ENCODE measurements at places on chromosomes 7 and 10.

- peak; percentile 18 for DNase-seq
Measured at GRCh38 chr7:80124526-80125264, 9.9 kb upstream of the GNAI1 start.

DNA sequence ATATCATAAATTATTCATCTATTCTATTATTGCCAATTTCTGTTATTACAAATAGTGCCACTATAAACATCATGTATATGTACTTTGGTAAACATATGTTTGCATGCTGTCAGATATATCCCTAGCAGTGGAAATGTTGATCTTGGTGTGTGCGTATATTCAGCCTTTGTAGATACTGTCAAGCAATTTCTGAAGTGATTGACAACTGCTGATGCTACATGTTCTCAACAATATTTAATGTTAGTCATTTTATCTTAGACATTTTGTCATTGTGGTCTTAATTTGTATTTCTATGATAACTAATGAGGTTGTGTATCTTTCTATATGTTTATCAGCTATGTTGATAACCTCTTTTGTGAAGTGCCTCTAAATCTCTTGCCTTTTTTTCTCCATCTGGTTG lies 186.5 kb upstream of the NRG3 start:
- DNase-seq = no peak

- DNase-seq = no peak
Measured at GRCh38 chr7:36278069-36278619, 111.5 kb upstream of the ANLN start.

DNA sequence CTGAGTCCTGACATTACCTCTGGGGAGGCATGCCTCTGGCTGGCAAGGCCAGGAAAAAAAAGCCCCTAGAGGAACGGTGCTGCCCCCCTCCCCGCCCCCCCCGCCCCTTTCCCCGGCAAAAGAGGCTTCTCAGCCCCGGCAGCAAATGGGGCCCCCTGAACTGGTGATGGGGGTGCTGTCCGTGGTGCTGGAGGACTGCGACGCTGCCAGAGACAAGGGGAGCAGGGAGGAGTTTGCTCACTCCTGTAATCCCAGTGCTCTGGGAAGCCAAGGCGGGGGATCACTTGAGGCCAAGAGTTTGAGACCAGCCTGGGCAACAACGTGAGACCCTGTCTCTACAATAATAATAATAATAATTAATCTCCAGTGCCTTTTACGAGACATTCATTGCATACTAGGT lies 23.7 kb downstream of the SRRM3 start:
- peak; percentile 62 for DNase-seq

DNA sequence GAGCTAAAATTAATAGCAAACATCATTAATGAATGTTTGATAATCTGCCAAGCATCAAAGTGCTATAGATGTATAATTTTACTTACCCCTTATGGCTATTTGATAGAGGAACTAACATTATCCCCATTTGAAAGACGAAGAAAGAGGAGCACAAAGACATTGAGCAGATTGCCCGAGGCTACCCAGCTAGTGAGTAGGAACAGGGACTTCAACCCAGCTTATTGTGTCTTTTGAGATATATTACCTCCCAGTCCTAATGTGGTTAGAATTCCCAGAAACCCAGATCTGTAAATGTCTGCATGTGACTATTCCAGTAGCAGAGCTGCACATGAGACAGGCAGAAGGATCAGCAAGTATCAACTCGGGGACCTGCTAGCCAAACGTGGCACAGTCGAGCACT lies 160.1 kb upstream of the AOAH start:
- no peak for DNase-seq

- no peak for DNase-seq
Measured at GRCh38 chr10:98528166-98528804, 81.5 kb upstream of the HPS1 start.

- DNase-seq = no peak
Measured at GRCh38 chr10:116272440-116273283, at the start of gene GFRA1. GFRA1 (minus strand) TSS chr10:116273206; CDS start chr10:116272029, 1,177 bp downstream.
